ENCODE measurements at places on chromosomes 3 and 15.

DNA sequence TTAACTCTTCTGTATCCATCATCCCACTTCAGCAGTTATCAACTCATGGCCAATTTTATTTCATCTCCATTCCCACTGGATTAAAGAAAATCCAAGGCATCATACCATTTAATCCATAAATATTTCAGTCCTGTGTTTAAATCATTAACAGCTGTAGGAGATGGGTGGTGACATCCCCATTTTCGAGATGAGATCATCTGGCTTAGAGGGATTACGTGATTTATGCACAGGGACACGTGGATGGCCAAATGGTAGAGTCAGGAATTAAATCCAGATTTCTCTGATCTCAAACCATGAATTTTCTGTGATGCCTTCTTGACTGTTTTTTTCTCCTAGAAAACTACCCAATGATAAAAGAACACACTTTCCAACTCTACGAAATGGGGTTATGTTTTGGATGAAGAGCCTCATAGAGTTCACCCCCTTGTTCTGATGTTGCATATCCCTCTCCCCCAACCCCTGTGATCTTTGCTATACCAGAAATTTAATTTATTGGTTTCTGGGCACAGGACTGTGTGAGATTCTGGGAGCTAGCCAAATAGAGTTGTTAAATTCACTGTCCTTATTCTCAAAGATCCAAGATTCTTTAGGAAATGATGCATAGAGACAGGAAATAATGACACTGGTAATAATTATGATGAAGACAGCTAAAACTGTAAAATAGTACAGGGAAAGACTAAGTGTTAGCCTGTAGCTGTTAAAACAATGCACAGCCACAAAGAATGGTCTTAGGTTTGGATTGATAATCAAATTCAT lies 7.4 kb downstream of the ZNF589 start:
- DNase-seq = no peak

- no peak for DNase-seq
Measured at GRCh38 chr3:123765475-123766128, 118.5 kb downstream of the MYLK start.

DNA sequence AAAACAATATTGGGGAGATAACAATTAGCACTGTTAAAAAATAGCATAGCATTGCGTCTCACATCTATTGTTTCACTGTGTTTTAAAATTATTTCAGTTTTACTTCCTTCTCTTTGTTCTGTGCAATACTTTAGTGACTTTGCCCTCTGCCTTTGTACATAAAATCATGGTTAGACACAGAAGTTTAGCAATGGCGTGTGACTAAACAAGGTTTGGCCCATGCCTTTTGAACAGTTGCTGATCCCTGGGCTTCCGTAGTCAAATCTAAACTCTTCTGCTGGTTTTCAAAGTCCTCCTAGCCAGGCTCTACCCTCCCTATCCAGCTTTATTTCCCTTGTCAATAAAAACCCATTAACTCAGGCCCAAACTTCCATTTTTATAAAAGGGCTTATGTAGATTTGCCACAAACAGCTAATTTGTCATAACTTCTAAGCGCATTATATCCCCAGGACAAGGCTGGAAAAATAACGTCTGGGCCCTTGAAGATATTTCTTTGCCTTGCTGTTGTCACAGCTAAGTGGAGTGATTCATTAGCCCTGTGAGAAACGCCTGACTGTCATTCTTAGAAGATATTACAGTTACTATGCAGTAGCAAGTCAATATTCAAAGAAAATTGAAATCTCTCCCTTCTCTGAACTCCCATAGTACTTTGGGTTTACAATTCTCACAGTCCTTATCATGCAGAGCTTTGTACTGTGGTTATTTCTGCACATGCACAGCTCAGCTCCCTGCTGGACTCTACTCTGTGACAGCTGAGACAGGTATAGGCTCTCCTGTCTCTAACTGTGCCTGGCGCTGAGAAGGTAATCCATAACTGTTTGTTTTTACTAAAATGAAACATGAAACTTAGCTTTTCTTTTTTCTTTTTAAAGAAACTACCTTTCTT lies 123.4 kb upstream of the SLC24A5 start:
- DNase-seq = no peak

GRCh38 chr15:88911766-88912118 lies 1.4 kb downstream of the MFGE8 start:
- DNase-seq = no peak

DNA sequence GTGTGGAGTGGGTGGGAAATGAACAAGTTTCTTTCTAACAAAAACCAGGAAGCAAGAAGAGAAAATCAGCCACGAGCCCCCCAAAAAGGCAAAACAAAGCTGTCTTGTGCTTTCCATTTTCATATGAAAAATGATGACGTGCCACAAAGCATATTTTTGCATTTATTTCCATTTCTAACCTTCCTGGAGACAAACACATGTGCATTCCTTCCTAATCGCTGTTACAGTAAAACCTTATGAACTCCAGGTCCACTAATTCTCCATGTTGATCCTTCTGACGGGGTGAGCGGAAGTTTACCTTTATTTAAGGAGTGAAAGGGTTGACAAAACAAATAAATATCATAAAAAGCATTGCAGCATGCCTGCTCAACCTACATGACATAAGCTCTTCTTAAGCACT lies 211.5 kb downstream of the RORA start:
- DNase-seq = no peak

DNA sequence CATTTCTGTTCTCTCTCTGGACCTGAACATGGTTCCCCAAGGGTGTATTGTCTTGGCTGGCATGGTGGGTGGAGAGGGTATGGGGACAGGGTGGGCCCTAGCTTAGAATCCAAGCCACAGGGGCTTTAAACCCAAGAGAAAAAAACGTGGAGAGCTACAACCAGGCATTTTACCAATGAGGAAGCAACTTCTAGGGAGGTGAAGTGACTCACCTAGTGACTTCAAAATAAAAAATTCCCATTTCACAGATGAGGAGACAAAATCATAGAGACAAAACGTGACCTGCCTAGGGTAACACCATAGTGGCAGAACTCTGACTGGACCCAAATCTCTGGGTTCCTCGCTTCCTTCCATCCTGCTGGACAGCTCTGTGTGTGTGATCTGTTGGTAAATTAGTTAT lies 216.8 kb downstream of the RPLP1 start:
- no peak for DNase-seq

- peak; percentile 20 for DNase-seq
Measured at GRCh38 chr3:85576091-85576690, 617.4 kb downstream of the CADM2 start.

DNA sequence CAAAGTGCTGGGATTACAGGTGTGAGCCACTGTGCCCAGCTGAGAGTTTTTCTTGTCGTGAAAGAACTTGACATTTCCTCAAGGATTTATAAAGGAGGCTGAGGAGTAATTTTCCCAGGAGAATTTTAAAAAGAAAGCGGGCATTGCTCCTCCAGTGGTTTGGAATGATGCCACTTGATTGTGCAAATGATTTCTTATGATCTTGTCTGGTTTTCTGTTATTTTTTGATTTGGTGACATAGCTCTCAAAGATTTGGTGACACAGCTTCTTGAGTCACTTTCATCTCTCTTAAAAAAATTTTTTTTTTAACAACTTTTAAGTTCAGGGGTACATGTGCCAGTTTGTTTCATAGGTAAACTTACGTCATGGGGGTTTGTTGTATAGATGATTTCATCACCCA lies 24.6 kb upstream of the NFKBIZ start:
- DNase-seq = no peak

- no peak for DNase-seq
Measured at GRCh38 chr3:34859746-34860145, 779.6 kb upstream of the ARPP21 start.

GRCh38 chr3:12931273-12931905 lies 90.0 kb upstream of the RPL32 start:
- no peak for DNase-seq

DNA sequence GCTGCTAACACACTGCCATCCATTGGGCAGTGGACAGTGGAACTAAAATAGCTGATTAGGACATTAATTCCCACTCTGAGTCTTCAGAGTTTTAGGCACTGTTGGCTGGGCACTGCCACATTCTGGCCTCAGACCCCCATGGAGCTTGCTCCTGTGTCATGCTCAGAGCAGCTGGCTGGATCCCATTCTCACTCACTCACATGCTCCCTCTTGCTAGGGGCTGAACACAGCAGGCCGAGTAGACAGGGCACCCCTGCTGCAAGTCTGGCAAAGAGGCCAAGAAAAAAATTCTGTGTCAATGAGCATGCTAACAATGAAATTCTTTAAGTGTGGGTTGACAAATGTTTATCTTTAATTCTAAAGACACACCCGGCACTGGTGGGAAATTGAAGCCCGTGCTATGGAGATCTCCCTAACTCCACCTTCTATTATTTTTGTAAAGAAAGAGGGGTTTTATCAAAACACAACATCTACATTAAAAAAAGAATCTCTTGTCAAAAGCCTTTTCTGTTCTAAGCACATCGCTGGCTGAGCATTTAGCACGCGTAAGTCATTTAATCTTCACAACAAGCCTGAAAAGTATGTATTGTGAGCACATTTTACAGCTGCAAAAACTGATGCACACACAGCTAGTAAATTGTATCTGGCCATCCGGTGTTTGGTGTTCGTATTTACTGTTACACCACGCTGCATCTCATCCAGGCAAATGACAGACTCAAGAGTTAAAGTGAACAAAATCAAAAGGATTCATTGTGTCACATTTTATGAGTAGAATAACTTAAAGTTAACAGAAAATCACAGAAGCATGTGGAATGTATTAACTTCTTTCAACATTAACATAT lies 362.1 kb downstream of the PLOD2 start:
- no peak for DNase-seq

- DNase-seq = no peak
Measured at GRCh38 chr3:118970819-118971218, 63.8 kb downstream of the IGSF11 start.

GRCh38 chr3:151264605-151265004 lies 13.7 kb downstream of the P2RY14 start:
- DNase-seq = no peak

DNA sequence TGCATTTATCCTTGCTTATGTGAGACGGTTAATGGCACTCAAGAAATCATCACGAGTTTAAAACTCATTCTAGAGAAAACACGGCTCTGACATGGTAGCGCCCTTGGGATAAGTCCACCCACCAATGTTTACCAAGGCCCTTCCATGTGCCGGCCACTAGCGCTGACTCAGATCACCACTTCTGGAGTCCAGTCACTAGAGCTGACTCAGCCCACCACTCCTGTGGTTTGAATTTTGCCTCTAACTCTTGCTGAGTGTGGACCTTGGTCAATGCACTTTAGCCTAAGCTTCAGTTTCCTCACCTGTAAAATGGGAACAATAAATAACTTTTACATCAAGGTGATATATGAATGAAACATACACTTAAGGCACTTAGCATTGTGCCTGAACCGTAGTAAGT lies 358.4 kb upstream of the PROK2 start:
- no peak for DNase-seq

DNA sequence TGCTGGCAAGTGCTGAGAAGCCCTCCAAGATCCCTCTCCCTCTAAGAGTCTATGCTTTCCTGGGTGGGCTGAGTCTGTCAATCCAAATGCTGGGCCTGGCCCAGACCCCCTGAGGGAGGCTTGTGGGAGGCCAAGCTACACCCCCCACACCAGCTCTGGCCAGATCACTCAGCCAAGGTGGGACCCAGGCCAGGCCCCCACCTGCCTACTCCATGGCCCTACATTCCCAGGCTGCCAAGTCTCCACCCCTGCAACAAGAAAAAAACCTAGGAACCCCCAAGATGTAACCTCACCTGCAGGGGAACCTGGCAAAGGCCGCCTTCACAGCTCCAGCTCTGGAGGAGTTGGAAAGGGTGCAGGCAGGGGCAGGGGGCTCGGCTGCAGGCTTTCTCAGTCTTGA lies 109.1 kb downstream of the CHSY1 start:
- no peak for DNase-seq

DNA sequence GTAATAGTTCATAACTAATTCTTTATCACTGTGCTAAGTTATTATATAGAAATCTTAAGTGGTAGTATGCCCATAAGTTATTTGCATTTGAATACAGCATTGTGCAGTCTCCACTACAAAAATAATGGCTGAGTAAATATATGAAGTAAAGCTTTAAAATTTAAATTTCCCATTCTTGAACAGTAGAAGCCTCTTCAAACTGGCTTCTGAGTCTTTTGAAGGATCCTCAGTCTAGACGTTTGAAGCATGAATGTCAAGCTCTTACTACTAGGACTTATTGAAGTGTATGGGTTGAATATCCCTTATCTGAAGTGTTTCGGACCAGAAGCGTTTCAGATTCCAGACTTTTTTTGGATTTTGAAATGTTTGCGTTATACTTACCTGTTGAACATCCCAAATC lies 16.3 kb downstream of the MORF4L1 start:
- no peak for DNase-seq

DNA sequence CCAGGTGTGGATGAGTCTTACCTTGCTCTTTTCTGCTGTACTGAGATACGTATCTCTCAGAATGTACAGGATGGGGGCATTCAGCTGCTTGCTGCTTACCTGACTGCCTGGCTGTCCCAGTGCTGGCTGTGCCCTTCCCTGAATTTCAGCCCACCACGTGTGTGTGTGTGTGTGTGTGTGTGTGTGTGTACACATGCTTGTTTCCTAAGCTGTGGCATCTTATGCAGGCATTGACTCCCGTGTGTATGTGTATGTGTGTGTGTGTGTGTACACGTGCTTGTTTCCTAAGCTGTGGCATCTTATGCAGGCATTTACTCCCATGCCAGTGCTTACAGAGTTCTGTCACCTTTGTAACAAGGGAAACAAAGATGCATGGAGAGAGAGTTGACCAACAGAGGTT lies 60.4 kb upstream of the PLXNA1 start:
- no peak for DNase-seq

DNA sequence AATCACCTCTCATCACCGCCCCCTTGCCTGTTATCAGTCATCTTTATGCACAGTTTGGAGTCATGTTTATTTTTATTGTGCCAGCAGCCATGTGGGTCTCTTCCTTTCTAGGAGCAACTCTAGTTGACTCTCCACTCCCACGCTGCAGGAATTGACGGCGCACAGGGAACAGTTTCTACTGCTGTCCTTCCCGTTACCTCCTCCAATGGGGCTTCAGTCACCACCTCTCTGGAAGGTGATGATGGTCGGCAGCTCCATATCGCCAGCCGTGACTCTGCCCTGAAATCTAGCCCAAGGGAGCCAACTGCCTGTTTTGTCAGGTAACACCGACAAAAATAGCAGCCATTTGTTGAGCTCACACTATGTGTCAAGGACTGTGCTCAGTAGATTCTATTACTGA lies 35.6 kb upstream of the FAM107A start:
- no peak for DNase-seq

DNA sequence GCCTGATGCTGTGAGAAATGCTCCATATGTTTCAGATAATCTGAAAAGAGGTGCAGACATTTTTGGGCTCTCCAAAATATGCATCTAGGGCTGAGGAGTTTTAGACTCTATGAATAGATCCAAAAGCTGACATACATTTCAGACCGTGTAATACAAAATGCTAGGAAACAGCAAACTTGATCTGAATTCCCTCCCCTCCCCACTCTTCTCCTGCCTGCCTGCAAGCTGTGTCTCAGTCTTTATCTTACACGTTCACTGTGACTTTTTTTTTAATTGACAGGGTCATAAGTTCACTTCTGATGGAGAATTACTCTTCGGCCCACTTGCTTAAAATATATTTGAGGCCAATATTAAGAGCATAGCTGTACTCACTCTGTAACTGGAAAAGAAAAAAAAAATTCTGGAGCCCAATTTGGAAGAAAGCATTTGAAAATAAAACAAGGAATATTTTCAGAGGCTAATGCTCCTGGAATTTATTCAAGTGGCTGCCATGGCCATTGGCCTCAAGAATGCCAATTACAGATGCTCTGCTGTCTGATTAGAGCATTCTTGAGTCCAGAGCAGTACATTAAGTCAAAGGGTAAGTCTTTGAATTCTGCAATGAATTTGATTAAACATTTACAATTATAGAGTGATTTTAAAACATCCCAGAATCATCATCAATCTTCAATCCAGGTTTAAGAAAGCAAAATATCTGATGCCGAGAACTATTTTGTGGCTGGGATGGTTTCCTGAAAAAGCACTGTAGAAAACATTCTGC lies 146.2 kb upstream of the SEMA6D start:
- no peak for DNase-seq

All from activated T-cell treated with anti-CD3 and anti-CD28 coated beads for 24 hours (primary cell).